ENCODE measurements at places on chromosomes 13 and 19. TPM values are rescaled to one million over a fixed set of nuclear protein-coding genes. Genes with fewer than 3 reads are reported as not detected.

- no peaks in the 10 kb centered on the region for H3K36me3 ChIP-seq
- H3K27ac ChIP-seq = no peak overlapping the region
- H3K4me1 ChIP-seq = no peaks in the 10 kb centered on the region
- H3K4me3 ChIP-seq = no peak overlapping the region
- H3K27me3 ChIP-seq = no peaks in the 10 kb centered on the region
- no peak for DNase-seq
These were observed 13.3 kb upstream of the LEUTX start for GRCh38 chr19:39765091-39766076.

The KLK12 gene
- total RNA-seq = not detected

The CAMSAP3 gene
- total RNA-seq = not detected

GRCh38 chr13:80988391-80989151 is 647.6 kb upstream of the SPRY2 start:
- DNase-seq = no peak
- no peak overlapping the region for H3K4me3 ChIP-seq
- H3K27me3 ChIP-seq = no peaks in the 10 kb centered on the region
- no peaks in the 10 kb centered on the region for H3K4me1 ChIP-seq

- DNase-seq = no peak
- H3K4me1 ChIP-seq = no peaks in the 10 kb centered on the region
- no peak overlapping the region for H3K4me3 ChIP-seq
- no peaks in the 10 kb centered on the region for H3K27me3 ChIP-seq
These were observed 73.3 kb upstream of the SOX1 start for GRCh38 chr13:111993691-111994090.

GRCh38 chr13:104750377-104750776 is 1684.2 kb upstream of the SLC10A2 start:
- H3K36me3 ChIP-seq = no peaks in the 10 kb centered on the region
- no peak for DNase-seq
- H3K27ac ChIP-seq = no peak overlapping the region
- H3K27me3 ChIP-seq = no peaks in the 10 kb centered on the region
- H3K4me3 ChIP-seq = no peak overlapping the region

- H3K27ac ChIP-seq = no peak overlapping the region
- H3K4me1 ChIP-seq = no peaks in the 10 kb centered on the region
- peaks cover 24% of the 10 kb centered on the region for H3K36me3 ChIP-seq
- DNase-seq = no peak
- no peaks in the 10 kb centered on the region for H3K27me3 ChIP-seq
These were observed 46.1 kb downstream of the ZDHHC20 start for GRCh38 chr13:21413013-21413412.

GRCh38 chr19:52138983-52139251 is 821 bp downstream of the ZNF616 start:
- peak overlapping the region; percentile 96 for H3K27ac ChIP-seq
- H3K36me3 ChIP-seq = no peaks in the 10 kb centered on the region
- no peak for DNase-seq
- no peaks in the 10 kb centered on the region for H3K27me3 ChIP-seq
- H3K4me3 ChIP-seq = peak overlapping the region; percentile 99

All from thoracic aorta (tissue), 2 donors.